ENCODE measurements at places on chromosomes 5 and 9.

- no peak for DNase-seq
Observed at GRCh38 chr5:33850100-33850594, 41.6 kb downstream of the ADAMTS12 start.

DNA sequence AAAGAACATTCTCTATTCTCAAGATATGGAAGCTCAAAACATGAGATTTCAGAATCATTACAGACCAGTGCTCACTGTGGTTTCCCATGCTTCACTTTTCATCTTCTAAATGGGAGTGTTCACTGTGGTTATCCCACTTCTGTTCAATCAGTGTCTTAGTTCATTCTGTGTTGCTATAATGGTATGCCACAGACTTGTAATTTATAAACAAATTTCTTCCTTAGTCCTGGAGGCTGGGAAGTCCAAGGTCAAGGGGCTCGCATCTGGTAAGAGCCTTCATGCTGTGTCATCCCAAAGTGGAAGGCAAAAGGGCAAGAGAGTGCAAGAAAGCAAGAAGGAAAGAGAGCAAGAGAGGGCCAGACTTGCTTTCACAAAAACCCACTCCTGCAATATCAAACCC, 146.3 kb downstream of the TTC39B start:
- no peak for DNase-seq

DNA sequence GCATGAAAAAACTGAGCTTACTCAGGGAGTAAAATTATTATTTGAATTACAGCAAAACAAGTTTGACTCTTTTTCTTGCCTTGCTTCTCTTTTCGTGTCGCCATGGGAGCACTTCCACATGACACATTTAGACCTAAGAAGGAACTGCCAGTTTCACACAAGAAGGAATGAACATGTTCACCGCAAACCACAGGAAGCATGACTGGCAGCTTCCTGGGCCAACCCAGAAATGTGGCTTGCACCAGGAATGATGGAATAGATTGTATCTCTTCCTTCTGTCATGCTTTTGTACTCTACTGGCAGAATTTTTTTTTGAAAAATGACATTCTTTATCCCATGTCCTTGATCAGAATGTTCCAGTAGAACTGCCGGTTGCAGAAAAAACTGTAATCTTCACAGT, 32.9 kb upstream of the MAN2A1 start:
- no peak for DNase-seq

- peak; percentile 2 for DNase-seq
Observed at GRCh38 chr9:98867429-98868168, 60.1 kb downstream of the GALNT12 start.
